ENCODE measurements at places on chromosomes 16 and 17.

DNA sequence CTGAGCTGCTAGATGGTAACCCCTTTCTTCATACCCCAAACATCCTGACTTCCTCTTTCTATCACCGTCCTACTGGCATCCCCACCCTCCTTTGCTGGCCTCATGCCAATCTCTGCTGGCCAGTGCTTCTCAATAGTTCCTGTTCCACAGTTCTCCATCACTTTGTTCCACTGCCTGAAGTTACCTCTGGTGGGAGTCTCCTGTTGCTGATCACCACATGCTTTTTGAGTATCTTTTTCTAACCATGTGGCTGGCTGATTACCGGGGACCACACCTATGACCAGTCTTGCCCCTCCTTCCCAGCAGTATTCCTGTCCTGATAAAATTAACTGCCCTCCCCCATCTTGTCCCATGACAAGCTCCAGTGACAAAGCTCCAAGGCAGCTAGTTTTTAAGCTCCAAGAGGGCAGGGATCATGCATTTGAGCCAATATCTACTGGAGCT lies 380.4 kb upstream of the CCL2 start:
- no peak for DNase-seq

DNA sequence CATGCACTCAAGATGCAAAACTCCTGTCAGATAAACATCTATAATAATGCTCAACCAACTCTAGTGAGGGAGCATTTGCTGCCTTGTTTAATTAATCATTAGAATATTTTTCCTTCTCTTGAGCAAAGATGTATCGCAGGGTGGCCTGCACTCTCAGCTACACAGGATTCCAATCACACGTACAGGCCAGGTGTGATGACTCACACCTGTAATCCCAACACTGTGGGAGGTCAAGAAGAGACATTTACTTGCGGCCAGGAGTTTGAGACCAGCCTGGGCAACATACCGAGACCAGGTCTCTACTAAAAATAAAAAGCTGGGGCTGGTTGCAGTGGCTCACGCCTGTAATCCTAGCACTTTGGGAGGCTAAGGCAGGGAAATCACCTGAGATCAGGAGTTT lies 49.1 kb downstream of the ARHGAP17 start:
- no peak for DNase-seq

DNA sequence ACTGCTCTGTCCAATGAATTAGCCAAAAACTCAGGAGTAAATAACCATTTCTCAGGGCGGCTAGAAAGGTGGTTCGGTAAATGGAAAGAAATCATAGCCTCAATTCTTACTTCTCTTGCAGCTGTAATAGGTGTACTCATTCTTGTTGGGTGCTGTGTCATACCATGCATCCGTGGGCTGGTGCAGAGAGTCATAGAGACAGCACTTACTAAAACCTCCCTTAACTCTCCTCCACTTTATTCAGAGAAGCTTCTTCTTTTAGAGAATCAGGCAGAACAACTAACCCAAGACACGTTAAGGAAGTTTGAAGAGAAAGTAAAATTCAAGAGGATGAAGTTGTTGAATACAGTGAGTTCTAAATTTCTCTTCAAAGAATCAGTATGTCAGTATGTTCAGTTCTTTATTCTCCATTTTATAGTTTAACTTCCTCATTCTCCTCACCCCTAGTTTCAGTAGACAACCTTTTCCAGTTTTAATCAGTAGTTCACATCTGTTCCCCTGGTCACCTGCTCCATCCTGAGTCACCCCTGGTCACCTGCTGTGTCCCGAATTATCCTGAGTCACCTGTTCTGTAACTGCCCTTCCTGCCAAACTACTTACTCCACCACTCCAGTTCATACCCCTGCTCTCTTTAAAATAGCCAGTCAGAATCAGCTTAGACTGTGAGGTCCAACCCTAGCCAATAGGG lies 85.9 kb downstream of the EMP2 start:
- no peak for DNase-seq

- no peak for DNase-seq
Measured at GRCh38 chr17:46027048-46027975, 28.3 kb downstream of the STH start.

DNA sequence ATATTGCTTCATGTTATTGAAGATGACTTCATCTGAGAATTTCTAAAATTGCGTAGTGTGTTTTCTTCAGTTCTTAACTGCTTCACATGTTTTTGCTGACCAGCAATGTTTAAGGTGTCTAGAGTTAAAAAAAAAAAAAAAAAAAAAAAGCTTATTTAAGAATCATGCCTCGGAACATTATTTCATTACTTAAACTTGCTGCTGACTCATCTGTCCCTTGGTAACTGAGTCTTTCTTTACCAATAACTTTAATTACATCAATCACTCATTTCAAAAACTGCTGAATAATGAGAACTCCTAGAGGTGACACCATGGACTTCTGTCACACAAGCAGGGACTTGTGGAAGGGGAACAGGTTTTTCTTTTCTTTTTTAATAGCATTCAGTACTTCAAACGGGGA lies 16.2 kb downstream of the IRX5 start:
- DNase-seq, result no peak

DNA sequence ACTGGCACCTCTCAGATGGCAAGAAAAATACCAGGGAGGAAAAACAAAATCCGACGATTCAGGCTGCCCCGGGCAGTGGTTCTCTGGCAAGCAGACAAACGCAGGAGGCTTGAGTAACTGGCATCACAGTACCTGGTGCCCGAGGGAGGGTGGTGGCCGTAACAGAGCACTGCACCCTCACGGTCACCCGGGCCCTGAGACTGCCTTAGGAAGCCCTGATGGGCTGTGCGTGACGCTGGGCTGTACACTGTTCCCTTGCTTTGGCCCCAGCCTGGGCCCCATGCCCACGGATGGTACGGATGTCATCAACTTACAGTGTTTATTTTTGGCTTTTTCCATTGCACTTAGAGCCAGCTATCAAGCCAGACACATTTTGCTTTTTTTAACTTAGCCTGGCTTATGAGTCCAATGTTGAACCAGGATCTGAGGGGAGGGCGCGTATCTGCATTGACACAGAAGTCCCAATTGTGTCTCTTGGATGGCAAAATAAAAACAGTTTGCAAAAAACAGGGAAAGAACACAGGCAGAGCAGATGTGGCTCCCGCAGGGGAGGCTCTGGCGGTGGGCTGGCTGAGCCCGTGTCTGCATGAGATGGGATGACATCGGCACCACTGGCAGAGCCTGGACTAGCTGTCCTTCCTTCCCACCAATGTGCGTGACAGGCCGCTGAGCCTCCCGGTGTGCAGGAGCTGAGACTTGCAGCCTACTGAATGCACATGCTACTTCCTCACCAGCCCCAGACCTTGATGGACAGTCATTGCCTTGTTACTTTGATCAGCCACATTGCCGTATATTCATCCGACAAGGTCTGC lies 287.7 kb downstream of the FOXL1 start:
- no peak for DNase-seq

- DNase-seq, result no peak
Measured at GRCh38 chr17:19676896-19677295, 28.3 kb downstream of the ALDH3A2 start.

- peak; percentile 16 for DNase-seq
Measured at GRCh38 chr17:63696381-63696961, 3.5 kb downstream of the LIMD2 start.

- no peak for DNase-seq
Measured at GRCh38 chr16:23365602-23366240, 63.6 kb downstream of the SCNN1B start.

GRCh38 chr17:71935341-71935740 lies 185.5 kb upstream of the SOX9 start:
- no peak for DNase-seq

GRCh38 chr17:9922012-9922848 lies 17.2 kb upstream of the RCVRN start:
- no peak for DNase-seq

GRCh38 chr17:79033046-79033616 lies 9.2 kb downstream of the C1QTNF1 start:
- DNase-seq, result no peak

DNA sequence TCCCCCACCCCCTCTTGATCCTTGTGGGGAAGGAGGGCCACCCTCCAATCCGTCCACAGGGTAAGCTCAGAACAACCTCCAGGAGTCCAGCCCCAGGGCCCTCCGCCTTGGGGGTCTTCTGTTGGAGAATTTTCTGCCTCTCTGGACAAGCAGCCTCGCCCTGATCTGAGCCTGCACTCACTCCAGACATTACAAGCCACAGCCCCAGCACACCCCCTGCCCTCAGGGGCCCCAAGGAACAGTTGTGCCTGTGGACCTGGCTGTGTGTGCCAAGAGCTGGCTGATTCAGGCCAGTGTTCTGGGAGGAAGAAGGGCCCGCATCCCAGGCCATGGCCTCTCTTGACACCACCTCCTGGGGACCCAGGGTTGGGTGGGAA lies 477 bp upstream of the ARHGAP27 start:
- no peak for DNase-seq

GRCh38 chr17:21388944-21389343 lies 12.8 kb downstream of the KCNJ12 start:
- no peak for DNase-seq

GRCh38 chr16:89555265-89555664 lies 5.2 kb upstream of the RPL13 start:
- DNase-seq, result no peak

DNA sequence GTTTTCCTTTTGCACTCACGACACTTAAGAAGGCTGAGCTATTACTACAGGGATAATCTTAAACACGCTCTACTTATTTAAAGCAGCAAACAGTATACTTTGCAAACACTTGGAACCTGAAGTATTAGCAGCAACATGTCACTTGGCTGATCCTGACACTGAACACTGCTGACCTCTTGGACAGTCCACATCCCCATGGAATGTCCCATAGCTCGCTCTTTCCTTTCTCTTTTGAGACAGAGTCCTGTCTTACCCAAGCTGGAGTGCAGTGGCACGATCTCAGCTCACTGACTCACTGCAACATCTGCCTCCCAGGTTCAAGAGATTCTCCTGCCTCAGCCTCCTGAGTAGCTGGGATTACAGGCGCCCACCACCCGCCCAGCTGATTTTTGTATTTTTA lies 26.4 kb downstream of the SMYD4 start:
- no peak for DNase-seq

DNA sequence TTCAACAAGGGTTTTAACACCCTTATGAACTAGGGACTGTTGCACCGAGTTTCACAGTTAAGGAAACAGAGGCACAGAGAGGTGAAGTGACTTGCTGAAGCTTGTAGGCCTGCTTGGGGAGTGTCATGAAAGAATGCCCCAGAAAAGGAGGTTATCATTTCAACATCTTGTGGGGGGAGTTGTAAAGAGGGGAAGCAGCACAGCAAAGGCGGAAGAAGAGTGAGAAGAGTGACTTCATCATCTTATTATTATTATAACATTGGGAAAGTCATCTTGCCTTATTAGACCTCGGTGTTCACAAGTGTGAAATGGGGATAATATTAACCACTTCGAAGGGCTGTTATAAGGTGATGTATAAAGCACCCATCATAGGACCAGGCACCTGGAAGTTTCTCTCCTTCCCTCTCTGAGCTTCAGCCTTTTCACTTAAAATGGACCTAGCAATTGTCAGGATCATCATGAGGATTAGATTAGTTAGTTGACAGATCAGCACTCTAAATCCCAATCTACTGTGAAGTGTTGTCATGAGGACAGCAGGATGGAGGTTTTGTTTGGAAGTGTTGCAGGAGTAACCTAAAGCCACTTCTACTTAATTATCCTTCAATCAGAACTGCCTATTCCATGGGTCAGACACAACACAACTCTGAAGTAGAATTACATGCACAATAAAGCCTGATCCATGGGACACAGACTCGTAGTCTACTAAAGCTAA lies 2.3 kb downstream of the CCL4 start:
- DNase-seq, result no peak

- no peak for DNase-seq
Measured at GRCh38 chr16:75420987-75421819, 12.1 kb downstream of the CFDP1 start.

DNA sequence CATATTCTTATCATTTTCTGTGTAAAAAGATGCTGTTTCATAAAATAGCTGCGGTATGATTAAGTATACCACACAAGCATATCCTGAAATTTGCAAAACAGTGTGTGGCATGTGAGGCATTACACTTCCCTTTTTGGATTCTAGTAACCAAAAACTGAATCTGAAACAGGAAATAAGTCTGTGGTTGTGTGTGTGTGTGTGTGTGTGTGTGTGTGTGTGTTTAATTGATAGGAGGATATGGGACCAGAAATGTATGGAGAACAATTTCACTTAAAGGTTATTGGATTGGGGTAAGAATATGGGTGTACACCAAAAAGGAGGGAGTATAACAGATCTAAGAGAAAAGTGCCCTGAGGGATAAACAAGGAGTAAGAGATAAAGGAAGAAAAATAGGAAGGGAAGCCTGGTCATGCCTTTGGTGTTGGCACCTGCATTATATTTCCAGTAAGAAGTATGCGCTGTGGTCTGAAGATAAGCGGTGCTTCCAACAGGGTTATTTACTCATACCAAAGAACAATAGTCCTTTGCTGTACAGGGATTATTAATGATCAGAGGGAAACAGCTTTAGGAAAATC lies 4.0 kb downstream of the LYRM1 start:
- no peak for DNase-seq

- DNase-seq, result no peak
Measured at GRCh38 chr17:15456972-15457722, 10.3 kb downstream of the CDRT4 start.

DNA sequence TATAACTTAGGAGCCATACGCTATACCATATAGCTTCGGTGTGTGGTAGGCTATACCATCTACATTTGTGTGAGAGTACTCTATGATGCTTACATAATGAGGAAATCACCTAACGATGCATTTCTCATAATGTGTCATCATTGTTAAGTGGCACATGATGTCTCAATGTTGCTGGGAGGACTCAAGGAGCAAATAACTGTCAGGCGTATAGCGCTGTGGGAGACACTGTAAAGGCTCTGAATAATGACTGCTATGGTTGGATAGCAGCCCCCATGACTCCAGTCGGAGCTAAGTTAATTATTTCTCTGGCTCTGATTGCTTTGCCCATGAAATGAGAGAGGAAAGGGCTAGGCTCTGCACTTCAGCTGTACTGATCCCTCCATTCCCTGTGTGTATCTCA lies 197.2 kb downstream of the RGS9 start:
- no peak for DNase-seq

DNA sequence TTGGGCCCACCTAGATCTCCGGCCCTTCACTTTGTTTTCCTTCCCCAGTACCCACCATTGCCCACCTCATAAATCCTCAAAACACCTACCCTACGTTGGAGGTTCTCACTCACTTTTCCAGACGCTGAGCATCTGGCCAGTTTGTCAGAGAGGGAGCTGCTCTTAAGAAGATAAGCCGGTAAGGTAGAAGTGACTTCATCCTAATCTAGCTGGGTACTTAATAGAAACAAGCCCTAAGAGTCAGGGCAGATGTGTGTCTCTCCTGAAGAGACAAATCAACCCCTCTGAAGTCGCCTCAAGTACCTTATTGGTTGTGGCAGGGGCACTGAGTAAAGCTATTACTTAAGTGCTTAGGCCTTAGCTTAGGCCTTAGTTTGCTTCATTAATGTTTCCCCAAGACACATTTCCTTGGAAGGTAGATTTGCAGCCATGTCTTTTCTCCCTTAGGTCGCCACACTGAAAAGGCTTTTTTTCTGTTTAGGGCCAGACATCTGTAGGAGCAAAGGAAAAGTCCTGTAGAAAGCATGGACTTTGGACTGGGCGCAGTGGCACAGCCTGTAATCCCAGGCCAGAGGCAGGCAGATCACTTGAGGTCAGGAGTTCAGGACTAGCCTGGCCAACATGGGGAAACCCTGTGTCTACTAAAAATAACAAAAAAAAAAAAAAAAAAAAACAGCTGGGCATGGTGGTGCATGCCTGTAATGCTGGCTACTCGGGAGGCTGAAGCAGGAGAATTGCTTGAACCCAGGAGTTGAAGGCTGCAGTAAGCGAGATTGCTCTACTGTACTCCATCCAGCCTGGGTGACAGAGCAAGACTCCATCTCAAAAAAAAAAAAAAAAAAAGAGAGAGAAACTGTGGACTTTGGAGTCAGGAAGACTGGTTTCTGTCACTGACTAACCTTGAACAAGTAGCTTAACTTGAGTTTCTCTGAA lies 1.0 kb downstream of the TACO1 start:
- no peak for DNase-seq
